Coronary artery (tissue), 2 donors: ENCODE measurements at places on chromosomes 12 and 14.

- no peak for DNase-seq
Measured at GRCh38 chr12:118773956-118774723, 207.2 kb upstream of the SRRM4 start.

DNA sequence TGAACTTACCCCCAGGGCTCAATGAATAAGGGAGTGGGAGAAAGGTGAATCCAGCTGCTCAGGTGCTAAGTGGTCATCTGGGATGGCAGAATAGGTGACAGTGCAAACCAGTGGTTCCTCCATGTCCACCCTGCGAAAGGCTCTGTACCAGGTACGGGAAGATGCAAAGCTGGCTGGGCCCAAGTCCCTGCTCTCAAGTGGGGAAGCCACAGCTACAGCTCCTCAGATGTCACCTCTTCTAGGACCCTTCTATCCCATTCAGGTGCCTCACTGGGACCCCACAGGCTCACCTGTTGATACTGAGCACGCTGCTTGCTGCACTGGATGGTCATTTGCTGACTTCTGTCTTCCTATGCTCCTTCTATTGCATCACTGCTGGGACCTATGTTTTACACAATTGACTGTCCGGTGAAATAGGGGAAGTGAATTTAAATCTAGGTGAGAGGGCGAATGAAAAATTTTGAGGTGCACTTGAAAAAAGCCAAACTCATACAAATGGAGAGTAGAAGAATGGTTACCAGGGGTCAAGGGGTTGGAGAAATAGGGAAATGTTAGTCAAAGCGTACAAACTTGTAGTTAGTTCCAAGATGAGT is 20.3 kb upstream of the PPP4R4 start:
- DNase-seq = no peak

DNA sequence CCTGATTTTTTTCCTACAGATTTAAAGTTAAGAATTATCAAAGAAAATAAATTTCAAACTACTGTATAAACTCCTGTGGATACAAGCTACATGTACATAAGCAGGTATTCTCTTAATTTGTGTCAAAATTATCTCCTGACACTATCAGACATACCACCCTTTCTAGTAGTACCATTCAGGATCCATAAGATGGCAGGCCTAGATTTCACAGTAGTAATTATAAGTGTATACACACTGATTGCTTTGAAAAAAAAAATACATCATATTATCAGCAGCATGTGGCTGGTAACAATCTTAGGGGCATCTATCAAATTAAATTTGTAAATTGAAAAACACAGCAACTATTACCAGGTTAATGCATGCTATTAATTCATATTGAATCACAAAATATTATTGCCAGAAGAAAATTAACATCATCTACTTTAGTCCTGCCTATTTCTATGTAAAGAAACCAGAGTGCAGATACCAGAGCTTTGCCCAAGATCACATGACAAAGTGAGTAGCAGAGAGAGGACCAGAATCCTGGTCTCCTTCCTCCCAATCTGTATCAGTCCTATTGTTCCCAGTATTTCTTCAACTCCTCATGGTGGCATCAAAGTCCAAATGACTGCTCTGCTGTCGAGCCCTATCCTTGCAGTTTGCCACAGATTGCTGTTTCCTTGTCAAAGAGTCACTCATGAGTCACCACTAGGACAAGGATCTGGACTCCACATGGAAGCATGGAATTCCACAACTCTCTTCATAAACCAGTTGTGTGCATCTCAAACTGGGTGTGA is 27.7 kb upstream of the CALM1 start:
- DNase-seq = no peak

DNA sequence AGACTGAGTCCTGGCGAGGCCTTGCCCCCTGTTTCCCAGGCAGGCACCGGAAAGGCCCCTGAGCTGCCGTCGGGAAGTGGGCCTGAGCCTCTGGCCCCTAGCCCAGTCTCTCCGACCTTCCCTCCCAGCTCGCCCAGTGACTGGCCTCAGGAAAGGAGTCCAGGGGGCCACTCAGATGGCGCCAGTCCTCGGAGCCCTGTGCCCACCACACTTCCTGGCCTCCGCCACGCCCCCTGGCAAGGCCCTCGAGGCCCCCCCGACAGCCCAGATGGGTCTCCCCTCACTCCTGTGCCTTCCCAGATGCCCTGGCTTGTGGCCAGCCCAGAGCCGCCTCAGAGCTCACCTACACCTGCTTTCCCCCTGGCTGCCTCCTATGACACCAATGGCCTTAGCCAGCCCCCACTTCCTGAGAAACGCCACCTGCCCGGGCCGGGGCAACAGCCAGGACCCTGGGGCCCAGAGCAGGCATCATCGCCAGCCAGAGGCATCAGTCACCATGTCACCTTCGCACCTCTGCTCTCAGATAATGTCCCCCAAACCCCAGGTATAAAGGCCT is 10.9 kb downstream of the TNS2 start:
- no peak for DNase-seq

DNA sequence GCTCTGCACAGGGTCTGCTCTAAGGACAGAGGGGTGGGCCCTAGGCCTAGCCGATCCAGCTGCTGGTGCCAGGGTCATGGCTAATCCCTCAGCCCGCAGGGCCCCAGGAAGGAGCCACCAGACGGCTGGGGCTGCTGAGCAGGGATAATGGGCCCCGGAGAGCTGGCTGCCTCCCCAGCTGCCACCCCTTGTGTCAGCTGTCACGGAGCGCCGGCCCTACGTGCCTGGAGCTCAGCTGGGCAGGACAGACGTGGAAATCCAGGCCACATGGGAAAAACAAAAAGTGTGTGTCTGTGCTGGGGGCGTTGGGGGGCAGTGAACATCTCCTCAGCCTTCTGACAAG is 36.2 kb downstream of the CHGA start:
- no peak for DNase-seq

DNA sequence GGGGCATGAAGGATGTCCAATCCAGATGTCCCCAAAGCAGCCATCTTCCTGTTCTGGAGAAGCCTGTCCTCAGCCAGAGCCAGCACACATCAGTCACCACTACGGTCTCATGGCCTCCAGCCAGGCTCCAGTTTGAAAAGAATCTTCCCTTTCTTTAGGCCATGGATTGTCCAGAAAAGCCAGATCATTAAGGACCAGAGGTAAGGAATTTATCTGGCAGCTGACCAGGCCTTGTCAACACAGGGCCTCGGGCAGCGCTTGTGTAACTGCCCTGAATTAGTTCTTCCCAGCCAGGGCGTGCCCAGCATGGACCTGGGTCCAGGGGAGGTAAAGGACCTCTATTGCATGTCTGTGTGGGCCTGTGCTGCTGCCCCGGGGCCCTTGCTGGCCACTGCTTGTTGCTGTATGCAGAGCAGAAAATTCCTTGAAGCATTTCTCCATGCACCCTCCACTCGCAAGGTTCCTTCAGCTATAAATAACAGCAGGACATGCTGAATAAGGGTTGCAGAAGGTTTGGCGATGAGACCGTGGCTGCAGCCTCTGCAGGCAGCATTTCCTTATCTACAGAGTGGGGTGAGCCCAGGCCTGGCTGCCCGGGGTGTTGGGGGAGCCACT is 21.7 kb upstream of the VPS37B start:
- DNase-seq = no peak

GRCh38 chr14:76918256-76918781 is 92.1 kb downstream of the LRRC74A start:
- DNase-seq = peak; percentile 88

GRCh38 chr12:52318241-52318990 is 2.8 kb downstream of the KRT83 start:
- DNase-seq = peak; percentile 63

DNA sequence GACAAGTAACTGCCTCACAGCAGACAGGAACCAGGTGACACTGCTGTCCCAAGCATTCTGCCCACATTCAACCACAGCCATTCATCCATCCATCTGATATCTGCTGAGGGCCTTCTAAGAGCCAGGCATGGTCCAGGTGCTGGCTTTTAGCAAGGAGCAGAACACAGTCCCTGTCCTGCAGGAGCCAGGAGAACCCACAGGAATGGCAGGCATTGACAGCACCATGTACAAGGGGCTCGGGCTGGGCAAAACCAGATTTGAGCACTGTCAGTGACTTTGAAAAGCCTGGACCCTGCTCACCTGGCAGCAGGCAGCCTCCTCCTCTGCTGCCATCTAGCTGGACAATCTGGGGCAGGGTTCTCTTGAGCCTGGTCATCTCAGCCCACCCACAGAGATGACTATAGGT is 137.0 kb downstream of the ZFP36L1 start:
- peak; percentile 65 for DNase-seq

- no peak for DNase-seq
Measured at GRCh38 chr14:25001156-25001555, 48.8 kb downstream of the STXBP6 start.

DNA sequence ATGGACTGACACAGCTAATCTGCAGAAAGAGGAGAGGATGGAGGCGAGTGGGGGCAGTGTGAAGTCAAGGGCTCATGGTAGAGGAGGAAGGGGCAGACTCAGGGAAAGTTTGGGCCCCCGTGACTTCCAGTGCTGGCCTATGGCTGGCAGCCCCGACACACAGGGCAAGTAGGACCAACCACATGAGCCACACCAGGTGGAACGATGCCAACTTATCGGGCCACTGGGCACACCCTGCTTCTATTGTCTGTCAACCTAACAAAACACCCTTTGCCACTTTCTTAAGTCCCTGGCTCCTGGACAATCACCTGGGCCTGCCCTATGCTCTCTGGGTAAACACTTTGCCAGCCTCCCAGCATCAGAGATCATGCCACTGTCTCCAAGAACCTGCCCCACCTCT is 65.2 kb upstream of the PSMC1 start:
- DNase-seq = no peak

DNA sequence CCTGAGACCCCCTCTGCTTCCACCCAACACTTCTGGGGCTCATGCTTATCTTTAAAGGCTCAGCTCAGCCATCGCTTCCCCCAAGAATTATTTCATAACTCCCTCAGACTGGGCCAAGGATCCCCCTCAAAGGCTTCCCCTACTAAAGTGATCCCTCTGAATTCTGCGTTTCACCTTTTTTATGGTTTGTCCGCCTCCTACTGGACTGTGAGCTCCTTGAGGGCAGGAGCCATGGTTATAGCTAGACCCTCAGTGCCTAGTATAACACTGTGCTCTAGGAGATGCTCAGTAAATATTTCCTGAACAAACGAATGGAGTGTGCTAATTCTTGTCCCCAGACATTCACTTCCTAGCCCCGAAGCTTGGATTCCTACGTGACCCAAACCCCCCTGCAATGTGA is 20.5 kb upstream of the SRRM4 start:
- DNase-seq = no peak

- no peak for DNase-seq
Measured at GRCh38 chr14:20387576-20387975, 25.7 kb downstream of the TEP1 start.

DNA sequence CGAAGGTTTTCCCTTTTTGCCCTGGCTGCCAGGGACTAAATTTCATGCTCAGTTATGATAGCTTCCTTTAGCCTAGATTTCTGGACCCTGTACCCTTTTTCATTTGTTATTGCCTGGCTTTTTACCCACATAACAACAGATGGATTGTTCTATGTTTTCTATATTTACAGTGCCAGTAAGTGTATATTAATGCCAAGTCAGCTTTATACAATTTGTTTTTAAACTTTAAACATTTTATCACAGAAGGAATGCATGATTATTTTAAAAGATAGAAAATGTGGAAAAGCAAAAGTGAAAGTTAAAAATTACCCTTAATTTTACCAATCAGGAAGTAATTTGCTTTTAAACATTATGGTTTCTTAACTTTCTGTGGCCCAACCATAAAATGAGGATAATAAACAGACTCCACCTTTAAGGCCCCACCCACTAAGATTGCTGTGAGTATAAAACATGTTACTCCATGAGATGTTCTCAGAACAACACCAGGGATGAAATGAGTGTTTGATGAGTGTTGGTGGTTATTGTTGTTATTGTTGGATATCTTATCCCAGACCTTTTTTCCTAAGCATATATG is 496.8 kb downstream of the EGLN3 start:
- no peak for DNase-seq

GRCh38 chr12:52307836-52308805 is 13.1 kb downstream of the KRT83 start:
- DNase-seq = peak; percentile 87

DNA sequence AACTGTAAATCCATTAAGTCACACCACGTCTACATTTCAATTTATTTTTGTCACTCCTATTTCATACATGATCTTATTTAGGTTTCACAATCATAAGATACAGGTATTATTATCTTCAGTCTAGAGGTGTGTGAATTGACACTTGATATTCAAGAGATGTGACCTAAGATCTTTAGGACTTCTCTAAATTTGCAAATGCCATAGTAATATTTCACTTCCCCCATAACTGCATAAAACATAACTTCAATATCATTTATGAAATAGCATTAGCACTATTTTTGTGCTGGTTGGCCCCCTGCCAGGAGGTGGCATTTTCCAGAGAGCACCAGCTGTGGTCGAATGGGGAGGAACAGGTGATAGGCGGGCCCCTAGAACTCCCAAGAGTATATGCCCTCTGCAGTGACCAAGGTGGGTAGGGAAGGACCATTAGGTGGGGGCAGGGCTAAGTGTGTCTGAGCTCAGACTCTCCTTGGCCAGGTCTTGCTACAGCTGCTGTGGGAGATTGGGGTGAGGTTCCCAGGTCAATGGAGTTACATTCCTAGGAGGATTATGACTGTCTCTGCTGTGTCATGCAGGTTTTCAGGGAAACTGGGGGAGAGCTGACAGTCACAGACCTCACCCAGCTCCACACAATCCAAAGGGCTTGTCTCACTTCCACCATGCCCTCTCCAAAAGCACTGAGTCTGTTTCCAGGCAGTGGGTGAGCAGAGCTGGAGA is 49.2 kb upstream of the ERGIC2 start:
- no peak for DNase-seq

DNA sequence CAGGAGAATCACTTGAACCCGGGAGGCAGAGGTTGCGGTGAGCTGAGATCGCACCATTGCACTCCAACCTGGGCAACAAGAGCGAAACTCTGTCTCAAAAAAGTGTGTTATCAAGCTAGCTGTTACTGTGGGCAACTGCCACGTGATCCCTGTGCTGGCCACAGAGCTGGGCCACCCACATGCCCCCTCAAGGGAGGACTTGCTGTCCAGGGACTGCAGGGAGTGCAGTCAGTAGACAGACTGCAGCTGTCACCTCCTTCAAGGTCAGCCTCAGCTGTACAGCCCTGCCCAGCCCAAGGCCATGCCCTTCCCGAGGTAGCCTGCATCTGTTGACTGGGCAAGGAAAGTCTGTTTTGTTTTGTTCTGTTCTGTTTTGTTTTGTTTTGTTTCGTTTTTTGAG is 46.6 kb upstream of the BICDL1 start:
- DNase-seq = no peak

DNA sequence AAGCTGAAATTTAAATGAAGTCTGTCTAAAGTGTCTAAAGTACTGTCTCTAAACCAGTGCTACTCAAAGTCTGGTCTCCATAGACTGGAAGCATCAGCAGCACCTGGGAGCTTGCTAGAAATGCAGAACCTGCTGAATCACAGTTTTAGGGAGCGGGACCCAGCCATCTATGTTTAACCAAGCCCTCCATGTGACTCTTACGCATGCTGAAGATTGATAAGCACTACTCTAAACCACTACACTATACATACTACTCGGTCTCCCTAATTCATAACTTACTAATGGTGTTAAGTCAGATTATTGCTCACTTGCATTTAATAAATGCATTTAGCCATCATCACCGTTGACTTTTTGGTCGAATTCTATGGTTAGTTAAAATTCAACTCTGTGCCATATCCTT is 88.8 kb downstream of the SLC25A21 start:
- DNase-seq = no peak

GRCh38 chr12:28938581-28939235 is 210.4 kb upstream of the FAR2 start:
- DNase-seq = no peak
